ENCODE measurements at places on chromosomes 6 and 20. TPM values are rescaled to one million over a fixed set of nuclear protein-coding genes. Genes with fewer than 3 reads are reported as not detected.

Gene RHAG
- total RNA-seq: not detected

Gene RUNX2
- 13.2 TPM for total RNA-seq

Gene HLA-F
- 372 TPM for total RNA-seq

- no peak for DNase-seq
Measured at GRCh38 chr6:166119116-166119911, 48.3 kb downstream of the TBXT start.

Gene SIRPG
- 82.6 TPM for total RNA-seq

GRCh38 chr20:38649275-38649891, 47.8 kb downstream of the ARHGAP40 start:
- peak; percentile 19 for DNase-seq

Gene ABHD12
- total RNA-seq: 27.1 TPM

GRCh38 chr6:28725274-28725809, 198.4 kb downstream of the TRIM27 start:
- no peak for DNase-seq

Gene SLC17A9
- 12.6 TPM for total RNA-seq

- no peak for DNase-seq
Measured at GRCh38 chr20:34068001-34068400, 44.0 kb downstream of the EIF2S2 start.

- DNase-seq: no peak
Measured at GRCh38 chr20:50395251-50395729, 114.9 kb upstream of the PTPN1 start.

DNA sequence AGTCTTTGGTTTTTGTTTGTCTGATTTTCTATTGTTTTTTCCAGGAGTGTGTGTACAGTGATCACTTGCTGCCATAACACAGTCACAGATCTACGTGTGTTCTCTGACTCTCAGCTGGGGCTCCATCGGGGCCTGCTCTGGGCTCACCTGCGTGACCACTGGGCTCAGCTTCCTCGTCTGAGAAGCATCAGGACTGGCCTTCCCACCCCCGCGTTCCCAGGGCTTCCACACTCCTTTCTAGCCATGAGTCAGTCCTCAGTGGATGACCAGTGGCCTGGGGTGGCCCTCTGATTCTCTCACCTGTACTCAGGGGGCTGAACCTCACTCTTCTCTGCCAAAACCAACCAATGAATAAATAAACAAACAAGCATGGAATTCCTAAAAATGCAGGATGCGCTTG, 14.5 kb downstream of the THBS2 start:
- no peak for DNase-seq

Gene VGLL2
- total RNA-seq: not detected

DNA sequence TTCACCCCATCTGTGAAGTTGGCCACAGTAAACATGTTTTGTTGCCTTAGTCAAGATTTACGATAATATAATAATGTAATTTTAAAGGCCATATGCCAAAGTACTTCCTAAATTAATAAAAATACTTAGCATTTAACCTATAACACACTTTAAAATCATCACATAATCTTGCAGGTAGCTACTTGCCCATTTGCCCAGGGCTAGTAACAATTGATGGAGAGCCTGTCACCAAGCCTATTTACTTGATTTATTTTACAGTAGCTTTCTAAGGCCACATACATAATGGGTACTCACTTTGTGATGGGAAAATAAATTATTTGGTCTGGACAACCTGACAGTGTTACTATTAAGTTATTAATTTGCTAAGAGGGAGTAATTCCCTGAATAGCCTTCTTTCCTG, 14.5 kb downstream of the BTBD9 start:
- DNase-seq: no peak

GRCh38 chr6:4396044-4396443, 260.7 kb upstream of the ECI2 start:
- no peak for DNase-seq

GRCh38 chr6:134574491-134574890, 256.6 kb upstream of the SGK1 start:
- DNase-seq: no peak

GRCh38 chr20:54000914-54001313, 69.5 kb downstream of the BCAS1 start:
- no peak for DNase-seq

Gene DYNLT1
- total RNA-seq: 102 TPM

Gene FABP7
- not detected for total RNA-seq

Gene LTB
- total RNA-seq: 747 TPM

DNA sequence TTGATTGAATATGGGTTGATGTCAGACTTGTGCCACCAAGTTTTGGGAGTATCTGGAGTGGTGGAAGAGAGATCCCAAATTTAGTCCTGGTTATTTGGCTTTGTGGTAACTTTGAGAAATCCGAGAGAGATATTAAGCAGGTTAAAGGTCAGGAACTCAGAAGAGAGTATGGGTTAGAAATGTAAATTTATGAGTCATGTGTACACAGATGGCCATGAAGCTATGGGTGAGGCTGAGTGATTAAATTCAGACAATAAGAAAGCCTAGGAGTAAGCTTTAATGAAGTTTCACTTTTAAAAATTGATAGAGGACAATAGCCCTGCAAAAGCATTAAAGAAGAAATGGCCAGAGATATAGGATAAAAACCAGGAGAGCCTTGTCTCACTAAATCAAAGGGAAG, 14.3 kb downstream of the RIMS1 start:
- DNase-seq: no peak

DNA sequence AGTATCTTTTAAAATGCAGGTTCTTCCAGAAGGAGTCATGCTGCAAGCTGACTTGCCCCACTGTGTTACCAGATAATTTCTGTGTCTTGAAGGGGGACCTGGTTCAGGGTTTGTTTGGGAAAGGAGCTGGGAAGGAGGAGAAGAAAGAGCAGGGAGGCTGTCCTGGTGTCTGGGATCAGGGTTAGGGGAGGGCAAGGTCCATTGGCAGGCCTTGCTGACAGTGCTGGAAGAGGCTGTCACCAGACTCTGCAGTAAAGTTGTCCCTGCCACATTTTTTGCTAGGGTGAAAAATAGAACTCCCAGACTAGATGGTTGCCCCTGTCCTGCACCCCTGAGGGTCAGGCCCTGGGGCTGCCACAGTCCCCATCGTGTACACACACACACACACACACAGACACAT, 14.9 kb downstream of the GLP1R start:
- no peak for DNase-seq

Gene OXT
- total RNA-seq: not detected

- no peak for DNase-seq
Measured at GRCh38 chr6:104941729-104942091, 15.2 kb upstream of the LIN28B start.

Gene KCNG1
- total RNA-seq: not detected

Gene SLC29A1
- 38.5 TPM for total RNA-seq

Gene CYP21A2
- total RNA-seq: 0.12 TPM

Gene MUC21
- total RNA-seq: not detected

GRCh38 chr20:50284811-50285375, 94.3 kb downstream of the CEBPB start:
- no peak for DNase-seq

Gene SPAG4
- total RNA-seq: 1.9 TPM

DNA sequence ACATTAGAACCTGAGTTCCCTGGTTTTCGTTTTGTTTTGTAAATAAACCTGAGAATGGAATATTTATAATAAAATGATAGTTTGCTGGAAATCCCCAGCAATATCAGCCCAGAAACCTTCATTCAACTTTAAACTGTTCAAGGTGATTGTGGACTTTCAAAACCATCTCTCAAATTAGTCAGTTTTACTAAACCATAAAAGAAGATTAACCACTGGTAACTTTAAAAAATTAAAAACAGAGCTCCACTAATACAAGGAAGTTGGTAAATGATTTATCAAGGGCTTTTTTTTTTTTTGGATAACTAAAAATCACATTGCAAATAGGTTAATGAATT, 10.0 kb downstream of the MBOAT1 start:
- no peak for DNase-seq

Gene SSTR4
- not detected for total RNA-seq

DNA sequence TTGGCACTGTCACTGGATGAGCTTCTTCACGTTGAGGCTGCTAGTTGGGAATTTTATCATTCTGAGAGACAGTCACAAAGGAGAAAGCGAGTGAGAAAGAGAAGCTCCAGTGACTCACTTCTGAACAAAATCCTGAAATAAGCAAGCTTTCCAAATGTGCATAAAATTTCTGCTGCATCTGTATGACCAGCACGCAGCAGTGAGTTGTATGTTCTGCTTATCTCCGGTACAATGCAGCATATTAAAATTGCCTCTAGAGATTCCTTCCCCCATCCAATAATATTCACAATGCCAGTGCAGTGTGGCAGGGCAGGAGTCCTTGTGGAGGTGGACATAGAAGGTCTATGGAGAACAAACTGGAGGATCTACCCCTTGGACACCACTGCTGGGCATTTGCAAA, 290.5 kb downstream of the ADGB start:
- DNase-seq: no peak

Gene BHLHE23
- total RNA-seq: not detected

Gene KCNQ5
- total RNA-seq: 3.9 TPM

DNA sequence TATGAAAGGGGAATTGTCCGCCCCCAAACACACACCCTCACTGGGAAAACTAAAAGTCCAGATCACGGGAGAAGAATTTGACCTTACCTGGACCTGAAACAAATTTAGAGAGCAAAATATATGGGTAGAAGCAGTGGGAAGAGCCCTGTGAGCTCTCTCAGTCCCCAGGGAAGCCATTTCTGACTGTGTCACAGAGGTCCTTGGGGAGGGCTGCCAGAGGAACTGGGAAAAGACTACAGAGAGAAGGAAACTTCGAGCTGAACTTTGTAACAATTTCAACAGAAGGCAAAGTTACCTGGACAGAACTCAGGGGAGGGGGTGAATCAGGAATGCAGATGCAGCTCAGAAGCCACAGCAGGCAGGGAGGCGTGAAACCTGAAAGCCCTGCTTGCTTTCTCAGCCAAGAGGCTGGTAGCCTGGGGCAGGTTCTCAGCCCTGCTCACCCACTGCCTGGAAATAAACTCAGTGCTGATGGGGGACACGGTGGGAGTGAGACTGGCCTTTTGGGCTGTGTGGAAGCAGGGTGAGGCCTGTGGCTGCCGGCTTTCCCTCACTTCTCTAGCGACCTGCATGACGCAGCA, 163.8 kb downstream of the TMEM200A start:
- no peak for DNase-seq

DNA sequence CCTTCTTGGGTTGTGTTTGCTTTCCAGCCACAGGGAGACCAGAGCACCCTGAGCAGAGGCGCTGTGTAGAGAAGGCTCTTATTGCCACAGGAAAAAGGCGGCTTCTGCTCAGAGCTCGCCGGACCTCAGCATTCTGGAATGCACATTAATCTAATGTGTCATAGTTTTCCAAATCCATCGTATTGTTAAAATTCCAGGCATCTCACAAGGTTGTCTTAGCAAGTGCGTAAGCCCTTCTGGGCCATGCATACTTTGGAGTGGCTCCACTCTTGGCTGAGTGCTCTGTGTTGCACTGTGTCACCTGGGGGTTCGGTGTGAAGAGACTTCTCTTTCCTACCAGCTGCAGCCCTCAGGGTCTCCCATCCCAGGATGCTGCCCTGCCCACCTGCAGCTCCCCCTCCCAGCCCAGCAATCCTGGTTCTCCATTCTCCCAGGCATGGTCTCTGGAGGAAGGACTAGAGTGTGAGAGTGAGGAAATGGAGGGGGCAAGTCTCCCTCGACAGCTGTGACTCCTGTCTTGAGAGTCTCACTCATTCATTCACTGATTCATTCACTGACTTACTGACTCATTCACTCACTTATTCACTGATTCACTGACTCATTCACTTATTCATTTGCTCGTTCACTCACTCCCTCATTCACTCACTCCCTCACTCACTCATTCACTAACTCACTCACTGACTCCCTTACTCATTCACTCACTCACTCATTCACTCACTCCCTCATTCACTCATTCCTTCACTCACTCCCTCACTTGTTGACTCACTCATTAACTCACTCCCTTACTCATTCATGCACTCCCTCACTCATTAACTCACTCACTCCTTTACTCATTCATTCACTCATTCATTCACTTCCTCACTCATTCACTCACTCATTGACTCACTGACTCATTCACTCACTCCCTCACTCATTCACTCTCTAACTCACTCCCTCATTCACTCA, 83.7 kb upstream of the MPC1 start:
- no peak for DNase-seq
